Kidney glomerular epithelial cell (primary cell): ENCODE measurements at places on chromosomes 16 and 17.

GRCh38 chr17:2076087-2076984 lies 21.4 kb downstream of the HIC1 start:
- DNase-seq = no peak

- no peak for DNase-seq
Measured at GRCh38 chr17:40069751-40070708, 7.3 kb downstream of the THRA start.

DNA sequence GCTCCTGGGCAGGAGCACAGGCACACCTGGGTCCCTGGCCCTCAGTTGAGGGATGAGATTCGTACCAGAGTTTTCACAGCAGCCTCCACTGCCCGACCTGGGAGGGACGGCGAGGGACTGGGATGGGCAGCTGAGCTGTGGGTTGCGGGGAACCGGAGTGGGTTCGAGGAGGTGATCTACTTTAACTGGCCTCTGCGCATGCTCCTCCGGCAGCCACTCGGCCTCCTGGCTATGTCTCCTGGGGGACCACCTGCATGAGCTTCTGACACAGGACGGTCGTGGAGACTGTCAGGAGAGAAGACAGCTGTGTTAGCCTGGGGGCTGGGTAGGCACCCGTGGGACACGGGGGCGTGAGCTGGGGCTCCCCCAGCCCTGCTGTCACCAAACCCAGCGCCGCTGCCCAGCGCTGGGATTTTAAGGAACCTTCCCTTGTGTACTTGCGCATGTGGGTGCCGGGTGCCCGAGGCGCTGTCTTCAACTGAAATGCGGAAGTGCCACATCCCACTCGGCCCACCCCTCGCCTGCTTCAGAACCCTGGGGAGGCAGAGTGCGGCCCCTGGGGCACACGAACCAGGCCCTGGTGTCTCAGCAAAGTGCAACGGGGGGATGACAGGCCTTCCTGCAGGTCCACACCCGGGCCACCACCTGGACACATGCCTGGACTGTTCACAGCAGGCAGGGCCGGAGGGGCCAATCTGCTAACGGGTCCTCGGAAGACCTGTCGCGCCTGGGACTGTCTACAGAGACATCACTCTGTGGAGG lies 36.4 kb downstream of the SLC7A5 start:
- DNase-seq = no peak

GRCh38 chr17:40303009-40303657 lies 5.8 kb upstream of the RARA start:
- peak; percentile 50 for DNase-seq

- no peak for DNase-seq
Measured at GRCh38 chr16:84190731-84191388, at the start of gene ADAD2. Gene ADAD2, plus strand, starts transcription at chr16:84191157. Its CDS starts 74 bp downstream, at chr16:84191231.
